Hindlimb muscle (tissue), 1 donor: ENCODE measurements at places on chromosomes 6 and 20. TPM values are rescaled to one million over a fixed set of nuclear protein-coding genes. Genes with fewer than 3 reads are reported as not detected.

- no peak for DNase-seq
Measured at GRCh38 chr20:21315138-21315537, 12.0 kb downstream of the XRN2 start.

DNA sequence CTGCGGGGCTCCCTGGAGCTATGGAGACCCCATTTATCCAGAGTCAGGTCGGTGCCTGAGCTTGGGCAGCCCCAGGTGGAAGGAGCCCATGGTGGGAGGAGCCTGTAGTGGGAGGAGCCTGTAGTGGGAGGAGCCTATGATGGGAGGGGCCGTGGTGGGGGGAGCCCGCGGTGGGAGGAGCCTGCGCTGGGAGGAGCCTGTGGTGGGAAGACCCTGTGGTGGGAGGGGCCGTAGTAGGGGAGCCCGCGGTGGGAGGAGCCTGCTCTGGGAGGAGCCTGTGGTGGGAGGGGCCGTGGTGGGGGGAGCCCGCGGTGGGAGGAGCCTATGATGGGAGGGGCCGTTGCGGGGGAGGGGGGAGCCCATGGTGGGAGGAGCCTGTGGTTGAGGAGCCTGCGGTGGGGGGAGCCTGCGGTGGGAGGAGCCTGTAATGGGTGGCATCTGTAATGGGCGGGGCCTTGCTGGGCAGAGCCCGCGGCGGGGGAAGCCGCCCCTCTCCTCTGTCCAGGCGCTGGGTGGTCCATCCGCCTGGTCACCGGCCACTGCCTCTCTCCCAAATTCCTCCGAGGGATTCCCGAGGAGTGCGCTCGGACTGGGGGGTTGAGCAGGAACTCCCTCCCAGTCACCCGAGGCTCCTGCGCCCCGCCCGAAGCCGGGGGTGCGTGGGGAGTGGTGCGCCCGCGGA is 567 bp upstream of the FNDC11 start:
- DNase-seq, result peak; percentile 56

- DNase-seq, result no peak
Measured at GRCh38 chr6:68046302-68046701, 588.8 kb upstream of the ADGRB3 start.

GRCh38 chr20:10213526-10213925 is 5.1 kb upstream of the SNAP25 start:
- DNase-seq, result no peak

GRCh38 chr20:5212907-5213487 is 86.2 kb downstream of the CDS2 start:
- DNase-seq, result no peak

GRCh38 chr6:92538926-92539325 is 880.4 kb downstream of the EPHA7 start:
- DNase-seq, result no peak

- no peak for DNase-seq
Measured at GRCh38 chr6:45464685-45465084, 87.0 kb upstream of the SUPT3H start.

DNA sequence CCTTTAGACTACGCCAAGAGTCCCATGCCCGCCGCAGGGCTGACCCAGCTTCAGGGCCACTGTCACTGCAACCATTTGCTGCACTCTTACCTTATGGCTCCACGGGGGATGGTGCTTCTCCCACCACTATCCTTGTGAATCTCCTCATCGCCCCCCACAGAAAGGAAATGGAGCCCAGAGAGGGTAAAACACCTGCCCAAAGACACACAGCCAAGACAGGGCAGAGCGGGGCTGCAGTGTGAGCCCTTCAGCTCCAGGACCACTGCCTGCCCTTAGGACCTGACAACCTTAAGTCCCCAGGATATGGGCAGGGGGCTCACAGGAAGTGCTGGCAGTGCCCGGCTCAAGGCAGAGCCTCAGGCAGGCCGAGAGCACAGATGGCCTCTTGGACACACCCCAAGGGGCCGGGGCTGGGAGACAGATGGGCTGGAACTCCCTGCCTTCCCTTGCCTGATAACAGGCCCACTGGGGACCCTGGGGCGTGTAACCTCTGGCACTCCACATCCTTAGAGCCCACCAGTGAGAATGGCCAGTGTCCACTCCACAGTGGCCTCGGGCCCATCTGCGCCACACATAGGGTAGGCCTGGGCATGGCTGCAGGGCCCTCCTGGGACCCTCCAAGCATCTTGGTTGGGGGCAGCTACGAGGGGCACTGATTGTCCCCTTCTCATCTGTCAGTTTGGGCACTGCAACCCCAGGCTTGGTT is 265.2 kb downstream of the TAF4 start:
- no peak for DNase-seq

DNA sequence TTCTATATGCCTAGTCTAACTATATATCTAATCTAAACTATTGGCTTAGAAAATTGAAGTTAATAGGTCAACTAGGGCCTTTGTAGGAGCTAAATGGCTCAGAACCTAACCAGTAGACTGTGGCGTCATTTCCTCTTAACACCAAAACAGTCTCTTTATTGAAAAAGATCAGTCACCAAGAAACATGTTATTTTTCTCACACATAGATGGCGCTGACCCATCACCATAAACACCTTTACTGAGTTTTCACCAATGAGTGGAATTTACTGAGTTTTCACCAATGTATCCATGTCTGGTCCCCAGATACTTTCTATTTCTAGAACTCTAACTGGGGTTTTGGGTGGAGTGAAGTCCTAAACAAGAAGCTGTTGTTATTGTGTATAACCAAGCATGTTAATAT is 636.0 kb downstream of the BCKDHB start:
- peak; percentile 23 for DNase-seq

DNA sequence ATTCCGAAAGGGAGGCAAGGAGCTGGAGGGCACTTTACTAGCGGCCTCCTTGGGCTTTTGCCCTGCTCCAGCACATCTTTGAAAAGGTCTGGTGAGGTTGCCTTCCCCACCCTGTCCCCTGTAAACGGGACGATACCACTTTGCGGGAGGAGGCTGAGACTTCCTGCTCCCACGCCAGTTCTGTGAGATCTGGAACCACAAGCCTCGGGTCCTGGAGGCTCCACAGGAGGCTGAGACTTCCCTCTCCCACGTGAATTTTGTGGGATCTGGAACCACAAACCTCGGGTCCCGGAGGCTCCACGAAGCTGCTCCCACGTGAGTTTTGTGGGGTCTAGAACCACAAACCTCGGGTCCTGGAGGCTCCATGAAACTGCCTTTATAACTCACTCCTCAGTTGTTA is 209.3 kb downstream of the DLL1 start:
- no peak for DNase-seq

DNA sequence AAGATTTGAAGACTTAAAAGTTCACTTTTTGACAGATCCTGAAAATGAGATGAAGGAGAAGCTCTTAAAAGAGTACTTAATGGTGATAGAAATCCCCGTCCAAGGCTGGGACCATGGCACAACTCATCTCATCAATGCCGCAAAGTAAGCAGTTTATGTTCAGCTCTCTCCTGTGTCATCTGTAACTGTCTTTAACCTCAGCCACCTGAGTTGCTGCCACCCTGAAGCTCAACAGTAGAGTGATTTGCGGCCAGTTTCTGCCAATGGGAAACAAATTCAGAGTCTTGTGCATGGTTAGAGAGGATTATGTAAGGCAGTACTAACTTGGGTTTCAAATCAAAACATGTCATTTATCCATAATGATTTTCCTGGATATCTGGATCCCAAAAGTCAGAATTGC is 10.1 kb downstream of the TNFAIP3 start:
- DNase-seq, result no peak

- DNase-seq, result no peak
Measured at GRCh38 chr20:41118632-41119031, 18.7 kb upstream of the PLCG1 start.

GRCh38 chr6:3251462-3252314 is 7.1 kb upstream of the PSMG4 start:
- peak; percentile 81 for DNase-seq

DNA sequence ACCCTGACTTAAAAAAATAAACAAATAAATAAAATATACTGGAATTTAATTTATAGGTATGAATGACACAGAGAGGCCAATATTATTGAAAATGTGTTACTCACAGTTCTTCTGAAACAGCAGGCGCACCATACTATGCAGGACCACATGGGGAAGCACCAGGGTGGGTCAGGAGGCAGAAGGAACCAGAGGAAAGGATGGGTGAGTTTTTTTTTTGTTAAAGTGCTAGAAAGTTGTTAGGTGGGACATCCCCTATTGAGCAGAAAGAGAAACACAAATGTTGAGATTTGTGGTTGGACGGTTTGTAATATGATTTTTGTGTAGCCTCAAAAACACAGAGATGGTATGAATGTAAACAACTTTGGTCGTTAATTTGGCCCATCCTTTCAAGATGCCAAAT is 26.0 kb downstream of the PTPRA start:
- DNase-seq, result no peak

Gene FILIP1
- 45.4 TPM for polyA plus RNA-seq

Gene GPR63
- polyA plus RNA-seq, result 3.3 TPM

Gene TPD52L2
- polyA plus RNA-seq, result 87.2 TPM

Gene RALY
- 136 TPM for polyA plus RNA-seq

Gene CSNK2A1
- polyA plus RNA-seq, result 111 TPM
